ENCODE measurements at places on chromosomes 13 and 19.

GRCh38 chr13:106882246-106882645 lies 314.3 kb upstream of the ARGLU1 start:
- DNase-seq: no peak

- no peak for DNase-seq
Measured at GRCh38 chr13:71576571-71576970, 290.4 kb downstream of the DACH1 start.

DNA sequence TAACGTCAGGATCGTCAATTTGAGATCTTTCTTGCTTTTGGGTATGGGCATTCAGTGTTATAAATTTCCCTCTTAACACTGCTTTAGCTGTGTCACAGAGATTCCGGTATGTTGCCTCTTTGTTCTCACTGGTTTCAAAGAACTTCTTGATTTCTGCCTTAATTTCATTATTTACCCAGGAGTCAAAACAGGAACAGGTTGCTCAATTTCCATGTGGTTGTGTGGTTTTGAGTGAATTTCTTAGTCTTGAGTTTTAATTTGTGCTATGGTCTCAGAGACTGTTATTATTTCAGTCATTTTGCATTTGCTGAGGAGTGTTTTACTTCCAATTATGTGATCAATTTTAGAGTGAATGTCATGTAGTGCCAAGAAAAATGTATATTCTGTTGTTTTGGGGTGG lies 153.1 kb downstream of the PCDH17 start:
- DNase-seq: no peak

DNA sequence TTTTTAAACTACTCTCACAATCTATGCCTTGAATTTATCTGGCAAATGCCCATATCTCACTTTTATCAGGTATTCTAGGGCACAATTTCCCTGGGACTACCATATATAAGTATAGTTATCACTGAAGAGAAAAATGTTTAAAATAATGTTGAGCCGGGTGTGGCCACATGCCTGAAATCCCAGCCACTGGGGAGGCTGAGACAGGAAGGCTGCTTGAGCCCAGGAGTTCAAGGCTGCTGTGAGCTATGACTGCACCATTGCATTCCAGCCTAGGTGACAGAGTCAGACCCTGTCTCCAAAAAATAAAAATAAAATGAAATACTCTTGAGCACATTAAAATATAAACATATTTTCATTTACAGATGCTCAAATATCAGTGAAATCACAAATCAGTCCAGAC lies 4.1 kb downstream of the KATNAL1 start:
- no peak for DNase-seq

DNA sequence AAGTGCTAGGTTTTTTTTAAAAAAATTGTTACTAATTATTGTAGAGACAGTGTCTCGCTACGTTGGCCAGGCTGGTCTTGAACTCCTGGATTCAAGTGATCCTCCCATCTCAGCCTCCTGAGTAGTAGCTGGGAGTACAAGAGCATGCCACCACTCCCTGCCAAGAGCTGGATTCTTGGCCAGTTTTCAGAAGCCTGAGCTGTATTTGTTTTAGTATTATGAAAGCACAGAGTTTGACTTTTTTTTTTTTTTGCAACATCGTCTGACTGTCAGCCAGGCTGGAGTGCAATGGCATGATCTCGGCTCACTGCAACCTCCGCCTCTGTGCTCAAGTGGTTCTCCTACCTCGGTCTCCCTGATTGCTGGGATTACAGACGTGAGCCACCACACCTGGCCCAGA lies 7.0 kb downstream of the ARMC6 start:
- DNase-seq: no peak

DNA sequence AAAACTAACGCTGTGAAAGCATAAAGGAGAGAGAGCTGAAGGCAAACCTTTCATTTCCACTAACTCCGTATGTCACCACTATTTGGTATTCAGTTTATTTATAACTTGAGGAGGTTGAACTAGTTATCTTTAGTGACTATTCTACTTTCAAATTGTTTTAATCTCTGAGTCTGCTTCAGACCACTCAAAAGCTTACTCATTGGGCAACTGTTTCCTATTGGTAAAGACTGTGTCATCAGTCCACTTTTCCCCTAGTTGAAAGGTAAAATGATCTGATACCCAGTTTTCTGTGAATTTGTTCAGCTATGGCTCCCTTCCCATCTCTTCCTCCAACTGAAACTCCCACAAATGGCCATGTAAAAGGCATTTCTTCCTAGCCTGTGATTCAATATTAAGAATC lies 39.1 kb downstream of the TEX26 start:
- no peak for DNase-seq

- no peak for DNase-seq
Measured at GRCh38 chr13:27744801-27745200, 47.5 kb upstream of the GSX1 start.

GRCh38 chr19:2822846-2823245 lies 3.2 kb downstream of the ZNF554 start:
- no peak for DNase-seq

DNA sequence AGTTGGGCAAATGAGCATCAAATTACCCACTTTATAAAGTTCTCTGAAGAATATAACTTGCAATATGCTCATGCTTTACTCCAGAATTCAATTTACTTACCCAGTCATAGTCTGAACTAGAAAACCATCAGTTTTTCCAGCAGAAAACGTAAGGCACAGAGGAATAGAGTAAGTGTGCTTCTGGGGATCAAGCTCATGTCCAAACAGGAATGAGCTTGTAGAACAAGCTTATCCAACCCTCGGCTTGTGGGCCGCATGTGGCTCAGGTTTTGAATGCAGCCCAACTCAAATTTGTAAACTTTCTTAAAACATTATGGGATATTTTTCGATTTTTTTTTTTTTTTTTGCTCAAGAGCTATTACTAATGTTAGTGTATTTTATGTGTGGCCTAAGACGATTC lies 308.5 kb upstream of the KLF12 start:
- DNase-seq: no peak

- DNase-seq: no peak
Measured at GRCh38 chr13:42260903-42261654, 10.9 kb upstream of the AKAP11 start.

GRCh38 chr13:40316301-40316700 lies 350.1 kb downstream of the FOXO1 start:
- no peak for DNase-seq

DNA sequence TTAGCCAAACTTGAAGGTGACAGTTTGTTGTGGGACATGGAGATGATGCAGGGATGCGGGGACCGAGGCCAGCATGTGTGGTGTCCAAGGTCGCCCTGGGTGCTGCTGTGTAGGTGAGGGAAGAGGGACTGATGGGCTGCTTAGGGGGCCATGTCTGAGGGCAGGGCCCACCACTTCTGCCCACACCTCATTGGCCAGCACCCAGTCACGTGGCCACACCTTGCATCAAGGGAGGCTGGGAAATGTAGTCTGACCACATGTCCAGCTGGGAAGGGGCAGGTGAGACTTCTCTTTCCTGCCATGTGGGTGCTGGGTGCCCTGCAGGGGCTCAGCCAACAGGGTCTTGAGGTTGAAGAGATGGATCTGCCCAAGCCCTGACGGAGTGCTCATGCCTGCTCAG lies 88.9 kb downstream of the KDM4B start:
- DNase-seq: peak; percentile 52

DNA sequence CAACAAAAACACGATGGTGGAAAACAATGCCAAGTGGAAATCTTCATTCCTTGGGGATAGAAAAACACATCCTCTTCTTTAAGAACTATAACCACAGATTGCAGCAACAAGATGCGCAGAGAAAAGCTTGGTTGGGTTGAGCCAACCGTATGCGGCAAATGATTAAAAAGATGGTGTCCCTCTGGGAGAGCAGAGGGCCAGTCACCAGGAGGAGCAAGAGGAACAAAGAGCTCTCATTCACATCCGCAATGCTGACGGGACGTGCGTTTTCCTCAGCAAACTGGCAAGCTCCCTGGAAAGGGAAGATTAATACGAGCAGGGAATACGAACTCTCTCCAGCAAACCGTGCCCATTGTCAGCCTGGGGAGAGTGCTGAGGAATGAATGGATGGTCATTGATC lies 141.6 kb downstream of the KATNAL1 start:
- peak; percentile 55 for DNase-seq

- DNase-seq: no peak
Measured at GRCh38 chr13:32323912-32324311, 8.6 kb downstream of the BRCA2 start.

GRCh38 chr19:42628411-42629140 lies 33.9 kb upstream of the CEACAM8 start:
- no peak for DNase-seq

DNA sequence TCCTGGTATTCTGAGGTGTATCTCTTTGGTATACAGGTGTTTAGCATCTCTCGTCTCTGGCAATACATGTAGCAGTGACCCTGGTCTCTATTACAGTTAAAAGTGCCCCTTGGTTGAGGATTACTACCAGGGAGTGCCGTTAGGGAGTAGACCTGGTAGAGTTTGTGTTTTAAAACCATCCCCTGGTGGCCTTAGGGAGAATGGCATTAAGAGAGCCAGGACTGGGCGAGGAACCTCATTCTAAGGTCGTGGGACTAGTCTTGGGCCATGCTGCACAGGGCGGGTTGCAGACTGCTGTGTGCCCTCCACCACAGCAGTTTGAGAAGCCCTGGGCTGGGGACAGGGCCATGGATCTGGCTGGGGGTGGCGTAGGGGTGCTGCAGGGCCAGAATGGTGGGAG lies 35.0 kb downstream of the B3GLCT start:
- no peak for DNase-seq

DNA sequence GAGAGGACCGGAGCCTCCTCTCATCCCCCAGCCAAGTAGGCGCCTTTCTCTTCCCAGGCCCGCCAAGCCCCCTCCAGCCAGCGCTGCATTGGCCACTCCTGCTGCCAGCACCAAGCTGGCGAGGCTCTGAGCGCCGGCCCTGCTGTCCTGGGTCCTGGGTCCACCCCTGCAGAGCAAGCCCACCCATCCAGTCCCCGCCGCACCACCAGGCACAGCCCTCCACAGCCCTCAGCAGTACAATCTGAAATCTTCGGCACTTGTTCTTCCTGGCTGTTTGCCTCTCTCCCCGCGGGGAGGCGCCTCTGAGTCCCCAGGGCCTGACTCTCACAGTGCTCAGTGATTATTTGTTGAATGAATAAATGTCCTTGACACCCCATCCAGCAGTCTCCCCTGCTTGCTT lies 236.4 kb upstream of the SGCG start:
- no peak for DNase-seq

GRCh38 chr19:5926641-5927440 lies 12.8 kb downstream of the CAPS start:
- DNase-seq: no peak

GRCh38 chr13:44927968-44928367 lies 61.3 kb downstream of the NUFIP1 start:
- no peak for DNase-seq

GRCh38 chr13:43737392-43737923 lies 49.3 kb downstream of the ENOX1 start:
- no peak for DNase-seq

DNA sequence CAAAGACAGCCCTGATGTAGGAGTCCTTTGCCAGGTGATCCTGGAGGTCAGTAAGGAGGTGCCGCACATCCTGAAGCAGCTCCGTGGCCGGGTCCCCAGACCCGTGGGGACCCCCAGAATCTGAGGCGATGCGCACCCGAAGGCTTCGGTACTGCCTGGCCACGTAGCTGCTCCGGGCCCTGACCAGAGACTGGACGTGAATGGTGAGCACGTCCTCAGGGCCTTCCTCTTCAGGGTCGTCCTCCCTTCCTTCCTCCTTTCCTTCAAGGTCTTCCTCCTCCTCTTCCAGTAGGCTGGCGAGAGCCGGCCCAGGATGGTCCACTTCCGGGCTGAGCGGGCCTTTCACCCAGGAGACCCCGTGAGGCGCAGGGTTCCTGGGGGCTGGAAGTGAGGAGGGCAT lies 7.5 kb downstream of the RINL start:
- no peak for DNase-seq

GRCh38 chr13:73482556-73482955 lies 423.8 kb downstream of the KLF5 start:
- DNase-seq: no peak

DNA sequence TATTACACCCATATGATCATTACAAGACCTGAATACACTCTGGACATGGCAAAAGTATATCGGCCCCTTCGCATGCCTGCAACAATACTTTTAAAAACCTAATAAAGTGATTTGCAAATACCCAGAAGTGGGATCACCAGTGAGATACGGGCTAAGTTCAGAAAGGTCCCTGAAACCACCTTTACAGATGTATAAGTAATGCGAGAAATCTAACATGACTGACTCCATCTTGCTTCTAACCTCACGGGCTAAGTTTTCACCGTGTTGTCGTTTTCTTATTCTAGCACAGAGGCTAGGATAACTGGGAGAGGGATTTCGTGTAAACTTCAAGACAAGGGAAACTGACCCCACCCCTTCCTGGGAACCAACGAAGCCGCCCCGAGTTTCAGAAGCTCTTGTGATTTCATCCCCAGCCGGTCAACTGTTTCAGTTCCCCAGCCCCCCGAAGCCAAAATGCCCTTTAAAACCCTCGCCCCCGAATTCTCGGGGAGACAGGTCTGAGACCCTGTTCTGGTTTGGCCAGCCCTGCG lies 703 bp downstream of the NEK3 start:
- no peak for DNase-seq

DNA sequence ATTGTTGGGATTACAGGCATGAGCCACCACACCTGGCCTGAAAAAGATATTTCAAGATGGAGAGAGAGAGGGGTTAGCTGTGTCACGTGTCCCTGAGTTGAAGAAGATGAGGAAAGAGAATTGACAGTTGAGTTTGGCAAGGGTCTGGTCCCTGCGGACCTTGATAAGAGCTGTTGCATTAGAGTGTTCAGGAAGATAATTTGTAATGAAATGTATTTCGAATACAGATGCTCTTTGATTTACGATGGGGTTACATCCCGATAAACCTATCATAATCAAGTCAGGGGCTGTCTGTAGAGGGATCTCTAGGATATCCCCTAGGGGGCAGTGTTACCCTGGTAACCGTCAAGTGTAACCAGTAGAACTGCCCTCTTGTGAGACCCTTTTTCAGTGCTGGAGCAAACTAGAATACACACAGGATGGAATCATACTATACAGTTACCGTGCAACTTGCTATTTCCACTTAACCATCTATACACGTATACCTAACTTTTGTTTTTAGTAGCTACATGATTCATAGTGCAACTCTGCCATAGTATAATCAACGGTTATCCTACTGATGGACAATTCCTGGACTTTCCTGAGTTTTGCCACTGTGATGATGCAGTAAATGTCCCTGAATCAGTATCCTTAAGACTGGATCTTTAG lies 1.5 kb upstream of the ELOF1 start:
- peak; percentile 34 for DNase-seq

DNA sequence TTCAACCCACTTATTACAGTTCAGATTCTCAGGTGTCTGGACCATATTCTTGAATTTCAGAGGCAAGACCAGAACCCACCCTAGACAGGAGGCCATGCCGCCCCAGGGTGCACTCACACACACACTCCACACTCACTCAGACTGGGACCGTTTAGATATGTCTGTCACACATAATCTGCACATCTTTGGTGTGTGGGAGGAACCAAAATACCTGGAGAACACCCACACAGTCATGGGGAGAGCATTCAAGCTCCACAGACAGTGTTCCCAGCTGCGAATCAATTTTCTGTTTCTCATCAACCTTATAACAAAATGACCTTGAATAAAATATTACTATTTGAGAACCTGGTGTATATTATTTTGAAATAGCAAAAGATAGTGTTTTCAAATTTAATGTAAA lies 2353.0 kb downstream of the PCDH9 start:
- DNase-seq: no peak

Data from cerebellum (tissue), 4 donors.